ENCODE measurements at places on chromosomes 5 and 9.

GRCh38 chr9:93569621-93570174 is 6.7 kb upstream of the PHF2 start:
- no peak for DNase-seq

DNA sequence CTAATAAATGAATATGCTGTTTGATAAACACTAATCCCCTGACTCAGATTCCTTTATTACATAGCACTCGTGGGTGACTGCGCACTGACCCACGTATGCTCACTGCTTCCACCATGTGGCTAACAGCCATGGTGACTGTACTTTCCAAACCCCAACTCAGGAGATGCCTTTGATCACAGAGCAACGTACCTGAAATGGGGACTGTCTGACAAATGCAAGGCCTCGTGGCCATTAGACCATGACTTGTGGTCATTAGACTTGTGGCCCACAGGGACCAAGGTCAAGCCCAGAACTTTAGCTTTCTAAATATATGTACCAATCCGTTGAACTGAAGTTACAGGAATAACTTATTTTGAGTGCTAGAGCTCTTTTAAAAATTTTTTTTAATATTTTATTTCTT is 46.6 kb downstream of the CYFIP2 start:
- peak; percentile 64 for DNase-seq

DNA sequence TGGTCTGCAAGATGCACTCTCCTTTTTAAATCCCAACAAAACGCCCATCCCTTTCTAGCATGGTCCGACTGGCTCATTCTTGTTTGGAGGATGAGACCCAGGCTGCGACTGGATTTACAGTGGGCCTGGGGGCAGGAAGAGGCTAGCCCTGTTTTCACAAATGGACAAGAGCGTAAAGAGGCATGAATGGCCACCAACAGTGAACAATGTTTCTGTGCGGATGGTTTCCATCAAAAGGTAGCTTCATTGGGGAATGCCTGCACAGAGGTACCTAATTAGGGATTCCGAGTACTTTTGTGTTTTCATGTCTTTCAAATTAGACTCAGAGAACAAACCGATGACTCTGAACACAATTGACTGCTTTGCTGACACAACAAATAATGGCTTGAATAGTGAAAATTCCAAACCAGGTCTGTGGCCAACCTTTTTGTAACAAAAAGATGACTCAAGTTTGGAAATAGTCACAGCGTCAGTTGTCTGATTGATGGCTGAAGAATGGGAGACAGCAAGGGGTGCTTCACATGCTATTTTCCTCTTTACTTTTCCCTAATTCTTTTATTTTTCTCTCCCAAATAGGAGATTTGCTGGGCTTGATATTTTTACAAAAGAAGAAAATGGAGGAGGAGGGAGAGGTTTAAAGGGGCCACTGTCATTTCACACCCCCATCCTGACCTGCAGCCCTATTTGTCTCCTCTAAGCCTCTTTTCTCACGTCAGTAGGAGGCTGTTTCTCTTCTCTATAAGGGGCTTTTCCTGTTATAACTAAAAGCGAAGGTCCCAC is 208.1 kb upstream of the S1PR3 start:
- DNase-seq = no peak

- DNase-seq = no peak
These were observed 201.2 kb downstream of the ADAMTS12 start for GRCh38 chr5:33690374-33691135.

DNA sequence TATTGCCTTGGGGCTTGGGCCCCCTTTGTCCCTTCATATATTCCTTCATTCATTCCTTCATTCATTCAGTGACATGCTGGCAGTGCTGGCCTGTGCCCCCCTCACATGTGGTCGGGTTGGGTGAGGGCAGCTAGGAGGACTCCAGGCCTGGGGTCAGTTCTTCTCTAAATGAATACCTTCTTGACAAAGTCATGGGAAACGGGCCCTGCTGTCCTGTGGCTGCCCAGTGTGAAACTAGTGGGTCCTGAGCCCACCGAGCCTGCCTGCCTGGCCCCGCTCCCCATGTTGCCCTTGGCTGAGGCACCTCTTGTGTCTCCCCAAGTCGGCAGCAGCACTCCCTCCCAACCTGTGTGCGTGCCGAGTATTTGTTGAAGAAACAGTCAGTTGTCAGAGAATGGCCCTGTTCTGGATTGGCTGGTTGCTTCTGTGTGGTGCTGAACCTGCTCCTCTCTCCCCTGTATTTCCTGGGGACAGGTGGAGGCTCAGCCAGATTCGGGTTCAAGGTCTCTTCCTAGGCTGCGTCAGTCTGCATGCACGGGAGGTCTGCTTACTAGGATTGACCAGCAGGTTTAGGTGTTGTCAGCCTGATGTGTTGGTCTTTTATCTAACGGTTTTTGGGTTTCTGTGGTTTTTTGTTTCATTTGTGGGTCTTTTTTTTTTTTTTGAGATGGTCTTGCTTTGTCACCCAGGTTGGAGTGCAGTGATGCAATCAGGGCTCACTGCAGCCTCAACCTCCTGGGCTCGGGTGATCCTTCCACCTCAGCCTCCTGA is 3.0 kb upstream of the CEL start:
- peak; percentile 48 for DNase-seq

DNA sequence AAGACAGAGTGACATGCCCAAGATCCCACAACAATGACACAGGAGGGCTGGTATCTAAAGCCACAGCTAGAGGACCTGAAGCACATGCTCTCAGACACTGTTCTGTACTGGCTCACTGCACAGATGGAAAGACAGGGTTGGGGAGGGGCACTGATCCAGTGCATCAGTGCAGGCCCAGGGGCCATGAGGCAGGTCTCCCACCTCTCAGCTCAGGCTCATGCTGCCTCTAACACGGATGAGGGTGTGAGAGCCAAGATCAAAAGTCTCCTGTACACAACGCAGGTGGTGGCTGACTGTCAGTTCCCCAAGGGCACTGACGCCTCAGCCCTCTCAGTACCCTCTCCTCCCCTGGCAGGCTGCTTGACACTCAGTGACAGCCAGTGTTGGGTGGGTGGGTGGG is 10.9 kb downstream of the RAPGEF1 start:
- no peak for DNase-seq

DNA sequence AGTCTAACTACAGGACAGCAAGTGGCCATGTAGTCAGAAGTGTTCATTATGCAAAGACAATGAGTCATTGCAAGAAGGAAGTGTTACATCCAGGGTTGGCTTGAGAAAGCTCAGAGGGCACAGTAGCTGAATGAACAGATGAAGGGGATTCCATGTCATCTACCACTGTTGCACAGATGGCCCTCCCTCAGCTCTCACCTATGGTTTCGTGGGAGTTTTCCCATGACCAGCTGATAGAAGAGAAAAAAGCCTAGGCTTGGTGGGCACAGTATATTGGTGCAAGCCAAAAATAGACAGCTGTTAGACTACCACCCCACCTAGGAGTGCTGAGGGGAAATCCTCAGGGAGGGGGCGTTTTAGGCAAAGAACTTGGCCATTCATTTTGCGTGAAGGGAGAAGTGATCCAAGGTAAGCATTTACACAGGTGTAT is 217.0 kb downstream of the DMRT2 start:
- peak; percentile 2 for DNase-seq

DNA sequence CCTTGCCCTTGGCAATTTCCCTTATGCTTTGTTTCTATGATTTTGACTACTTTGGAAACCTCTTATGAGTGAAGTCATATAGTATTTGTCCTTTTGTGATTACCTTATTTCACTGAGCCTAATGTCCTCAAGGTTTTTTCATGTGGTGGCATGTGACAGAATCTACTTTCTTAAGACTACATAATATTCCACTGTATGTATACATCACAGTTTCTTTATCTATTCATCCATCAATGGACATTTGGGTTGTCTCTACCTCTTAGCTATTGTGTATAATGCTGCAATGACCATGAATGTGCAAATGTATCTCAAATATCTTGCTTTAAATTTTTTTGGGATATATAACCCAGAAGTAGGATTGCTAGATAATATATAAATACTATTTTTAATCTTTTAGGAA is 96.4 kb upstream of the ALDH1A1 start:
- DNase-seq = no peak

- no peak for DNase-seq
These were observed 75.2 kb upstream of the SSBP2 start for GRCh38 chr5:81826128-81826527.

DNA sequence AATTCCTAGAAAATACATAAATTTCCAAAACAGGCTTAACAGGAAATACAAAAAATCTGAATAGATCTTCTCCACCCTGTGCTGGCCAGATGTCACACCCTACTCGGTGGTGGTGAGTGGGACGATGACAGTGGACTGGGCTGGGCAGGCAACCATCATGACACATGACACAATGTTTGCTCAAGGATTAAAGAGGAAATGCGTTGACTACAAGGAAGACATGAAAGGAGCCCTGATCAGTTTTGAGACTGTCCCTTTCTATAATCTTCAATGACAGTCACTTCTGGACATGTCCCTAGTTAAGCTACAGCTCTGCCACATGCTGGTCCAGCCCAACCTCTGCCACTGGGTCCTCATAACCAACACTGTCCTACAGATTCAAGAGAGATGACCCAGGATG is 99.8 kb downstream of the ZDHHC21 start:
- no peak for DNase-seq

DNA sequence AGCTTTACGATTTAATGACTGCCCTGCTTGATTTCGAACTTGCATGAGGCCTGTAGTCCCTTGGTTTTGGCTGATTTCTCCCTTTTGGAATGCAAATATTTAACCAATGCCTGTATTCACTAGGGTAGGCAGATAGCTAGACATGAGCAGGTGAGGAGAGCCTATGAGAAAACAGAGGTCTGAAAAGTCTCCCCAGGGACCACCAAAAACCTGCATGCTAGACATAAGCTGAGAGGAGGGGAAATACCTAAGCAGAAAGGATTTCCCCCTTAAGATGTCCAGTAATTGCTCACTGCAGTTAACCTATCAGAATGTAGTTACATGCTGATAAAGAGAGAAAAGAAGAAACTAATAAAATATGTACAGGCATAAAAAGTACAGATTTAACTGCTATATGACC is 667.4 kb upstream of the SEMA6A start:
- no peak for DNase-seq

DNA sequence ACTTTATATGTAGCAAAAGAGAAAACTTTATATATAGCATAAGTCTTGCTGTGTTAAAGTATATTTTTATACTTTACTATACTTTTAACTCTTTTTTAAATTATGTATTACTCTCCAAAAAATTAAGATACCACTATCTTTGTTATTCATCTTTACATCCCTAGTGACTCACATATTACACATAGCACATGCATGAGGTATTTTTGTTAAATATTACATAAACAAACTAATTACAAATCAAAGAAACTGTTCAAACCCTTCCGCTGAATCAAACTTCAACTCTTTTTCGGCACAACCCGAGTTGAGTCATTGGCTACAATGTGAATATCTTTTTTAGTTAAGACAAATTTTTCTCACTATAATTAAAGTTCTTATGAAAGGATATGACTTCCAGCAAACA is 32.1 kb downstream of the NADK2 start:
- no peak for DNase-seq
